Stimulated activated CD4-positive, alpha-beta T cell treated with anti-CD3 and anti-CD28 coated beads, Interleukin-1b, Interleukin-23, amount 100 ng/mL, for 1 hour (primary cell): ENCODE measurements at places on chromosomes 11 and 22.

GRCh38 chr11:133240908-133241655 lies 291.2 kb downstream of the OPCML start:
- no peak for DNase-seq

DNA sequence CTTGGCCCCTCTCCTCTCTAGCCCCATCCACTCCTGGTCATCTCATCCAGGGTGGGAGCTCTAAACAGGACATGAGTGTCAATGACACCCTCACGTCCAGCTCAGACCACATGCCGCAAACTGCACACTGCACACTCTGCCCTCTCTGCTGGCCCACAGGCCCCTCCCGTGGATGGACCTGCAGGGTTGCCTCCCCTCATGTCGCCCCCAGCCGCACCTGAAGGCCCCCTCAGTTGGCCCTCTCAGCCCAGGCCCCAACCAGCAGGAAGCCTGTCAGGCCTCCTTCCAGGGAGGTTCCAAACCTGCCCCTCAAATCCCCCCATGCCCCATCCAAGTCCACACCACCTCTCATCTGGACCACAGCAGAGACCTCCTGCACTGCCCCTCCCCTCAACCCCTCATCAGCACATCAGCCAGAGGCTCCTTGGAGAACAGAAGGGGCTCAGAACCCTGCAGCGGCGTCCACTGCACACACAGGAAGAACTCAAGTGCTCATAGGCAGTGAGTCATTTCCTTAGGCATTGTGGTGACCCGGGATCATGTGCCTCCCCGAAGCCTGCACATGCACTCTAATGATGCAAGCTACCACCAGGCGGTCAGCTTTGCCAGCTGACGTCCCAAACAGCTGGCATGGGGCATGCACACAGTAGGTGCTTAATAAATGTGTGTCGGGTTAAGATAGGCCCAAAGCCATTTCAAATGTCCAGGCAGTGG lies 12.9 kb upstream of the CDKN1C start:
- no peak for DNase-seq

GRCh38 chr11:75589933-75590332 lies 27.9 kb downstream of the SERPINH1 start:
- no peak for DNase-seq

DNA sequence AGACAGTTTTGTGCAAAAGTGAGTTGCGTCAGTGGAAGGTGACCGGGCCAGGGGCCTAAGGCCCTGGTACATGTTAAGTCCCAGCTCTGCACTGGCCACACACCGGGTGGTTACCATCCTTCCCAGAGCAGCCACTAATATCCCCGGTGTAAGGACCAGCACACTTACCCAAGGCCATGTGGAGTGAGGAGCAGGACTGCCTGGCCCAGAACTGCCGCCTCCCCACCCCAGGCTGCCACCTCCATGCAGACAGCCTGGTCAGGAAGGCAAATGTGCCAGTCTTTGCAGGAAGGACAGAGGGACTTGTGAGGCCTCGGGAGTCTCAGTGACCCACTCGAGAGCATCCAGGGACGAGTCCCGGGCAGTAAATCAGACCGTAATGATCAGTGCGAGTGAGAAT lies 102.9 kb downstream of the MORC2 start:
- no peak for DNase-seq

GRCh38 chr22:43955040-43955882 lies at the start of gene SAMM50:
Gene SAMM50, plus strand, starts transcription at chr22:43955442. Its CDS starts 136 bp downstream, at chr22:43955578.
- peak; percentile 65 for DNase-seq
